ENCODE measurements at places on chromosomes 7 and 10.
A peak's percentile ranks its signal among the peaks of the same experiment; 100 is the strongest.

DNA sequence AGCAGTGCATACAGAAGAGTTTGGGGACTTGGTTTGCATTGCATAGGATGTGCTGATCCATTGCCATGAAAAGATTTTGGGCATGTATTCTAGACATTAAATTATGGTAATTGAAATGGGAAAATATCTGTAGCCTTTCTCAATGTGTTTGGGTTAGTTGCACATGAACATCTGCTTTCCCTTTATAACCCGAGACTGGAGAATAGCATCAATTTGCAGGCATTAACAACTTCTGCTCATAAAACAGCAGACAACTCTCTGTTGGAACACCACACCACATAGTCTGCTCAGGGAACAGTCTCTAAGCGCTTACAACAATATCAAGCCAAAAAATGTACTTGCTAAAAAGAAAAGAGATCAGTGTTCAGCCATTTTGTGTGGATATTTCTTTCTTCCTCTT is 1391.1 kb upstream of the LRRTM3 start:
- no peak for DNase-seq

GRCh38 chr7:67753891-67754290 is 757.3 kb downstream of the TYW1 start:
- DNase-seq: peak; percentile 7

GRCh38 chr7:55303220-55303619 is 61.9 kb upstream of the LANCL2 start:
- no peak for DNase-seq

- peak; percentile 11 for DNase-seq
Measured at GRCh38 chr10:13414855-13415254, 66.8 kb upstream of the SEPHS1 start.

- no peak for DNase-seq
Measured at GRCh38 chr10:35004651-35005050, 85.5 kb downstream of the CUL2 start.

Data from fibroblast of skin of scalp (primary cell).